HTR-8/SVneo (cell line): ENCODE measurements at places on chromosomes 2 and 18.

DNA sequence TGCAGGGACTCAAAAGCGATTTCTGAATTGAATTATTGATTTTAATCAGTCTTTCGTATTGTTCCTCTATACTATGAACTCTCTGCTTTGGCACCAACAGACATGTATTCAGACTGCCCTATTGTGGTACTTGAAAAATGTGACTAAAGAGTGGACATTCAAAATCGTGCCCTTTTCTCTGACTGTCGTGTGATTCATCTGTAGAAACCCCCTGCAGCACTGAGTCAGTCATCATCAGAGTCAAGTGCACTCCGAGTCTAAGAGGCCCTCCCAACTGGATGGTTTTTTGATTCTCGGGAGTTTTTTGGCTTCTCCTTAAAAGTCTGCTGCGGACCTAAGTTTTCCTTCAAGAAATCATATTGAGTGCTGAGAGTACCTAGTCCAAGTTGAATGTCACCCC lies 96.4 kb upstream of the FOSL2 start:
- peak; percentile 55 for DNase-seq

GRCh38 chr18:35071819-35072247 lies 30.6 kb downstream of the MAPRE2 start:
- no peak for DNase-seq

DNA sequence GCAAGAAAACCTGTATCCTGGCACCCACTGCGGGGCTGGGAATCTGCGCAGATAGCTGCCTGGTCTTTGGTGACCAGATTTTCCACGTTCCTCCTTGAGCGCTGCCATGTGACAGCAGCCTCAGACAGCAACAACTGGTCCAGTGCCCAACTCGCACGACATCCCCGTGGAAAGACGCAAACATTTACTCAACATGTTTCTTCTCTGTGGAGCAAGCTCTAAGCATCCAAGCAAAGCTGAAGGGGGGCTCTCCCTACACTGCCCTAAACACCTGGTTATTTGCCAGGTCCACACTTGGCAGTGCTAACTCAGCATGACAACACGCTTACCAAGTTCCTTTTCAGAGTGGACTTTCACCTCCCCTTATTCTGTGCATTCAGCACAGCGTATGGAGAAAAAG lies 11.3 kb downstream of the ZNF516 start:
- DNase-seq = no peak

GRCh38 chr2:53435610-53436009 lies 332.0 kb upstream of the CHAC2 start:
- no peak for DNase-seq

DNA sequence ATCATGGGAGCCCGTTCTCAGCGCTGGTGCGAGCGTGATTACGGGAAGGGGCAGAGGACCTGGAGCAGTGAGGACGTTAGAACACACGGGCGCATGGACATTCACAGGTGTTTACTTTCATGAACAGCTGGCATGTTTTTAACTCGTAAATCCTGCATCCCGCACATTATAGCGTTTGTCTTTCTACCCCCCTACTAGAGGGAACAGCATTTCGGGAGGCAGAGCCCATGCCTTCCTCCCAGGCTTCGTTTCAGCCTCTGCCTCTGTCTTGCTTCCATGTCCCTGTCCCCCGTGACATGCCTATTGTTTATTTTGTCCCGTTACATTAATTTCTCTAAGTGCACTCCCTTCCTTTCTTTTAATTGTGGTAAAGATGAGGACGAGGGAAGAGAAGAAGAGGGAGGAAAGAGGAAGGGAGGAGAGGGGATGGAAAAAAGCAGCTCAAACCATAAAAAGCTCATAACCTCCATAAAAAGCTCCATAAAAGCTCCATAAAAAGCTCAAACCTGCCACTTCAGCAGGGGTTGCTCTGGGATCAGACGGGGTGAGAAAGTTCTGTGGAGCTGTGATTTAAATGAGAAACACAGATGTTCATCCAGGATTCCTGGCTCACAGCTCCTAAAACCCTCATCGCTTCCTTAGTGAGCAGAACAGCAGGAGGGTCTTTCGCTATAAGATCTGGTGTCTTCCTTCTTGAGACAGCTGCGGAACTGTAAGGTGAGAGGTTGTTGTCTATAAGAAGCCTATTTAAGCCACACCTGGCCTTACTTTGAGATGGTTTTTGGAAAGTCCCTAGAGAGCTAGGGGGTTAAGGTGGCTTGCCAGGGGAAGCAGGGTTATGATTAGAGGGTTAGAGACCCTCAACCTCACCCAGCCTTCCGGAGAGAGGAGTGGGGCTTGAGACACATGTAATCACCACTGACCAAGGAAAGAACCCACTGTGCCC lies 66.6 kb upstream of the SNTG2 start:
- no peak for DNase-seq

GRCh38 chr2:32706815-32707579 lies 79.1 kb downstream of the TTC27 start:
- no peak for DNase-seq

DNA sequence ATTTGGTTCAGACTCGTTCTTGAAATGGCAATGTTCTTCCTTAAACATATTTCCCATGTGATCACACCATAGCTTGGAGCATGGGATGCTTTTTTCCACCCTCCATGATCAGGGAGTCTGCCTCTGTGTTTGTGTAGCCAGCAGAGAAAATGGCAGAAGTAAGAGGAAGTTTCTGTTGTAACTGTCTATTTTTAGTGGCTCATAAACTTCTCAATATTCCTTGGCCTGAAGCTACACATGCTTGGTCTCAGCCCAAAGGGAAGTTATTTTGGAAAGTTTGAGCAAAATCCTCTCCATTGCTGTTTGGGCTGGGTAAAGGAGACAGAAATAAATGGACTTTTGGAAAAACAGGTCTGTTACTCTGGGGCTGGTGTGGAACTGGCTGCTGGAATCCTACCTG lies 33.4 kb upstream of the ITGA6 start:
- no peak for DNase-seq

DNA sequence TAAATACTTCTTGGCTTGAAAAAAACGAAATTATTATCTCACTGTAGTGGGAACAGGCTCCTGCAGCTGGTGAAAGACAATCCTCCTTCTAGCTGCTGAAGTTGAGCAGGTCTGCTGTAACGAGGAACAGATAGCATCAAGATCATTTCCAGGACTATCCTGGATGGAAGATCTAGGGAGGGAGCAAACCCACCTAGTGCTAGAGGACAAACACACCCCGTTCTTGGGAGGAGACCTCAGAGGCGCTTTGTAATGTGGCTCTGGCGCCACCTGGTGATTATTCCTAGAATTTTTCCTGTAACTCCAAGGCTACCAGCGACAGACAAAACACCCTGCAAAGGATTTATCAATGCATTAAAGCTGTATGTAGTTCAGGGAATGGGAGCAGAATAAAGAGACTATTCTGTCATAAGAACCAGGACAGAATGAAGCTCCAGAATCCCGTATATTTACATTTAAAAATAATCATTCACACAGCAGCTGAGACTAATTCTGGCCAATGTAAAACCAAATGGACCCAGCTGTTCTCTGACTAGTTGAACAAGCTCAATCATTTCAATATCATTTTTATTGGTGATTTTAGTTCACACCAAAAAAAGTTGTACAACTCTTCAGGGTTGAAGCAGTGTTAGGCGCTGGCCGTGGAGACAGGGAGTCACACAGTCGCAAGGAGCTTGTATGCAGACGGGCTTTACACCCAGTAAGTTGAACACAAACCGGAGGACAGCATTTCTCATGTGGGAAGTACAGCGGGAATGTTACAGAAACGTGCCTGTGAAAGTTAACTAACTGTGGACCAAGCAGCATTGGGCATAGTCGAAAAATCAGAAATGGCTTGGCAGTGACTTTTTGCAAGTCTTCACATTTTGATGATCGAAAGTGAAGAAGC lies 290.3 kb downstream of the TRIB2 start:
- DNase-seq = peak; percentile 56

DNA sequence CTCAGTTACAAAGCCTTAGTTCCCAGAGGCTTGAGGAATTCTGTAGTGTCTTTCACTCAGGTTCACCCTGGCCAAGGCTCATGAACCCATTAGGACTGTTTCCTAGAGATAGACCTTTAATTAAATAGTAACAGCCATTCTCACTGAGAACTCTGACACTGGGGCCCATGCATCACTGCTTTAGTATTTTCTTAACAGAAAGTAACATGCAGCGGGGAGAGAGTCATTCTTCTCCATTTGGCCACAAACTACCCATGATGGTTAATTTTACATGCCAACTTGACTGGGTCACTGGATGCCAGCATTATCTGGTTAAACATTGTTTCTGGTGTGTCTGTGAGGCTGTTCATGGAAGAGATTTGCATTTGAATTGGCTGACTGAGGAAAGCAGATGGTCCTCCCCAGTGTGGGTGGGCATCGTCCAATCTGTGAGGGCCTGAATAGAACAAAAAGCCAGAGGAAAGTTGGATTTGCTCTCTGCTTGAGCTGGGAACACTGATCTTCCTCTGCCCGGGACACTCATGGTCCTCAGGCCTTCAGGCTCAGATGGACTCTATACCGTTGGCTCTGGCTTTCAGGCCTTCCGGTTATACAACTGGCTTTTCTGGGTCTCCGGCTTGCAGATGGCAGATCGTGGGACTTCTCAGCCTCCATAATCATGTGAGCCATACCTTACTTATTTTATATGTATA lies 5.6 kb upstream of the CPLX4 start:
- DNase-seq = no peak

GRCh38 chr2:10661846-10662245 lies 27.9 kb downstream of the NOL10 start:
- DNase-seq = no peak

GRCh38 chr2:200624026-200624425 lies 38.2 kb downstream of the AOX1 start:
- DNase-seq = no peak

DNA sequence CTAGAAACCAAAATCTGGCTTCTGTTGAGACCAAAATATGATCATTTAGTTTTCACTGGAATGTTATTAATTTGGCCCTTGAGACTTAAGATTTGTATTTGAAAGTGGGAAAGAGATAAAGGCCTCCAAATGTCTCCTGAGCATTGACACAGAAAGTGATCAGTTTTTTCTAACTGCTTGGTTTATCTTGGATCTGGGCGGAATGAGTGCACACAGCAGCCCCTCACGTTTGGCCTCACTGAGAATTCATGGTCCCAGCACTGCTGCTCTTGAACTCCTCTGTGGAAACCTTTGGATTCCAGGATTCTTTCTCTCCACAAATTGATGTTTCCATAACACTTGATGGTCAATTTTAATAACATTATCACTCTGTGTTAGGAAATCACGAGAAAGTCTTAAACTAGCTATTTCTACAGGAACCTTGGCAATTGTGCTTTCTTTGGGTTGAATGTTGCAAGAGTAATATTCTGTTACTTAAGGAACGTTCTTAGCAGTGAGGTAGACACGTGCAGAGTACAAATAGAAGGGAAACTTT lies 180.3 kb upstream of the BCL2L11 start:
- DNase-seq = no peak

DNA sequence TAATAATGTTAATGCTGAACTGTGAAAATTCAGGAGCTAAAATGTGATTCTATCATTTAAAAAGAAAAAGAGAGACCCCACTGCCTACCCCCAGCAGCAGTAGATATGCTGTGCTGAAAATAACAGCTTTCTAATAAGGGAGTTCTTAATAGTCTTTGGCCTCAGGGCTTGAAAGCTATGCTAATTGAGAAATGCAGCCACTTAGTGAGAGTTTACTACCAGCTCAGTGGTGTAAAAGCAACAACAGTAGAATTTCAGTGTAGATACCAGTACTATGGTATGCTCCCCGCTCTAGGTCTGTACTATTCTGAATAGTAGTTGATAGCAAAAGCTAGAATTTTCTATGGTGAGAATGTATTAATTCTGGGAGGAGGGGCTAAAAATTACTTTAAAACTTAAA lies 303.1 kb upstream of the VWC2L start:
- DNase-seq = no peak

GRCh38 chr2:110219496-110220189 lies 7.3 kb upstream of the MTLN start:
- DNase-seq = no peak

DNA sequence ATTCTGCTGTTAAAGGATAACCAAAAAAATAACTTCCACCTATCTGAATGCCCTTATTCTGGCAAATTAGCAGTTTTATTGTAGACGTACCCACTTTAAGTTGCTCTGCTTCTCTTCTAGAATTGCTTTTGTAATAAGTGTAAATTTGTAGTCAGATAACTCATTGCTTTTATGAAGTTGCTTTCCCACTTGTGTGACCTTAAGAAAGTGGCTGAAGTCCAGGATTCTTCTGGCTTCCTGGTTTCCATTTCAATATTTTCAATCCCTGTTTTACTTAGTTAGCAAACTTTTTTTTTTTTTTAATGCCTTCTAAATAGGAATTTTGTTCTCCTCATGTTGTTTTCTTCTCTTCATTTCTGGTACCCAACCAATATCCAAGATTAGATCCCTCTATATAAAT lies 59.8 kb downstream of the GLS start:
- DNase-seq = no peak

DNA sequence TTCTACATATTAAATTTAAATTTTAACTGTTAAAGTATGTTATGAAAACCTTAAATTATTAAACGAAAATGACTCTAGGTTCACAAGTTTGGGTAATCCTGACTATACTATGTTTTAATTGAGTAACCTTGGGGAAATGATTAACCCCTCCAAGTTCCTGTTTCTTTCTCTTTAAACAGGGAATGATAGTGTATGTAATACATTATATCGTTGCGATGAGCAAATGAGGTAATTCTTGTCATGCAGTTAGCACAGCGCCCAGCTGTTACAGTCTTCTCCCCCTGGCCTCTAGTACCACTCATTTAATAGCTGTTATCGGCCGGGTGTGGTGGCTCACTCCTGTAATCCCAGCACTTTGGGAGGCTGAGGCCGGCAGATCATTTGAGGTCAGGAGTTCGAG lies 80.4 kb downstream of the MTA3 start:
- DNase-seq = no peak

GRCh38 chr2:52862801-52863200 lies 904.8 kb upstream of the CHAC2 start:
- no peak for DNase-seq

DNA sequence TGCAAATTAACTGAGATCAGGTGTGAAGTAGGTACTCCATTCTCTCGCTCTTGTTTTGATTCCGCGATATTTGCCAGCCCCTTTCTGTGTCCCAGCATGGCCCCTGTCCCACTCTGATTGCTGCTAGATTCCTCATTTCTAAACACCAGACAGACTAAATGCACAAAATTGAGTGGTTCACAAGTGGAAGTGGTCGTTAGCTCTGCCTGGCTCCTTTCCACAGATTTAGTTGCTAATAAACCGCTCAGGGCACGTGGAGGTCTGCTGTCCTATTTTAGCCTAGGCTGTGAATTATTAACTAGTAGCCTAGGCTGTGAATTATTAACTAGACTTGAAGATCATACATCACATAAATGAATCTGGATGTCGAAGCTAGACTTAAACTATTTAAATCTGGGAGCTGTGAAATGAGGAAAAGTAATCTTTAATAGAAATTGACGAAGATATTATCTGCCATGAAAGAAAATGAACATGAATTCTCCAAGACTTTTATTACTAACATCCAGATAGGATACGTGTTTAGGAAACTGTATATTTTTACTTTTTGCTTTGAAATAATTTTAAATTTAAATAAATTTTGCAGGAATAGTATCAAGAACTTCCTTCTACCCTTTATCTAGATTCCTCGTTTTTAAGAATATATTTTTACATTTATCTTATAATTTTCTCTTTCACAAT lies 3.7 kb downstream of the IL1RL2 start:
- no peak for DNase-seq
